ENCODE measurements at places on chromosomes 3 and 15. TPM values are rescaled to one million over a fixed set of nuclear protein-coding genes. Genes with fewer than 3 reads are reported as not detected.
A peak's percentile ranks its signal among the peaks of the same experiment; 100 is the strongest.

DNA sequence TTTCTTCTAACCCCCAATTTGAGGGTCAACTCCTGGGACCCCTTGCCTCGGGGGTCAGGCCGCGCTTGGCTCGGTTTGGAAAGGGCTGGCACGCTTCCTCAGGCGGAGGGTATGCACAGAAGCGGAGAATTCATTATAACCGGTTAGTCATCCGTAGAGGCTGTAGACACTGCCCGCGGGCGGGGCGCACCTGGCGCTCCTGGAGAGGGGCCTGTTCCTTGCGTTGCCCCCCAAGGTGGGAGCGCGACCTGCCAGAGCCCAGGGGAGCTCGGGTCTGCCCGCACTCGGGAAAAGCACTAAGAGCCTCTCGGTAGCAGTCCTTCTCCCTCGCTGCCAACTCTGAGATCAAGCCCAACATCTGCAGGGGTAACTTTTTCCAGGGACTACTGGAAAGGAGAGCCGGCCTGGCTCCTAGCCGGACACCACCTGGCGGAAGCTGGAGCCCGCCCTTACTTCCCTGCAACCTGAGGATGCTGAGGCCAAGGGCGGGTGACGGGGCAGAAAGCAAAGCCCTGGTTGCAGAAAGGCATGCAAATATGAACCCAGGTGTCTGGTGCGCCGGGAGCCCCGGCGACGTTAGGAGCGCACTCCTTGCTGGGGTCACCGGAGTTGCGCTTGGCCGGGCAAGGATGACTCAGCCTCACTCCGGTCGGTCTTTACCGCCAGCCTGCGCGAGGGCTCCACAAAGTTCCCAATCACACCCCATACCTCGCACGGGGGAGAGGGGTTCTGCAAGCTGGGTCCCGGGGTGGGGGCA, 1.5 kb upstream of the CACNA2D3 start:
- no peak for DNase-seq

Gene SLC9C1
- total RNA-seq = 0.48 TPM

GRCh38 chr3:25904206-25904605, 114.3 kb downstream of the OXSM start:
- no peak for DNase-seq

DNA sequence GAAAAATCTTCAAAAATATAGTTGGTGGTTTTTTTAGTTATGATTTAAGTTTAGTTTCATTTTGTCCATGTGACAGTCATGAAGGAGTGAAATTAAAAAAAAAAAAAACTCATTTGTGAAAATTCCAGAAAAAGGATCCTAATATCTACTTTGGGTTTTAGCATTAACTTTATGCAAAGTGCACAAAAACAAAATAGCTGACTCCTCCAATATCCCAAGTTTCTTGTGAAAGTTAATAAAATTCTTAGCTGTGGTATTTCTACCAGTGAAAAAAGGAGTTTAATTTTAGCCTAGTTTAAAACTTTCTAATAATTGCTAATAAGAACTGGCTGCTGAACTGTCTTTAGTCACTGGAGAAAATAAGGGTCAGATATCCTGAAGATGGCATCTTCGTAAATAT, 40.8 kb upstream of the RASA2 start:
- DNase-seq = no peak

DNA sequence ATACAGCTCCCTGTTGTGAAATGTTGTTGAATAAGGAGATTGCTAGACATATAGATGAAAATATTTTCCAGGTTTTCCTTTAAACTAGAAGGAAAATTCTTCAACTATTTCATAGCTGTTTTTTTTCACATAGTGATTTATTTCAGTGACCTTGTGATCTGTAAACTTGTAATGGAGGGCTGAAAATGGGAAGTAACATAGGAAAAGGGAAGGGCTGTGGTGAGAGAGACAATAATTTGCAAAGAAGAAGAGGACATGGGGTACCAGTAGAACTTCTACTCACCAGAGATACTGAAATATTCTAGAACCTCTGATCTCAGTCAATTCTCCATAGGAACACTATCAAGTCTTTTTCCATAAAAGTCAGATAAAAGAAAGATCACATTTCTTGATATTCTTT, 60.4 kb downstream of the PLS1 start:
- DNase-seq = no peak

DNA sequence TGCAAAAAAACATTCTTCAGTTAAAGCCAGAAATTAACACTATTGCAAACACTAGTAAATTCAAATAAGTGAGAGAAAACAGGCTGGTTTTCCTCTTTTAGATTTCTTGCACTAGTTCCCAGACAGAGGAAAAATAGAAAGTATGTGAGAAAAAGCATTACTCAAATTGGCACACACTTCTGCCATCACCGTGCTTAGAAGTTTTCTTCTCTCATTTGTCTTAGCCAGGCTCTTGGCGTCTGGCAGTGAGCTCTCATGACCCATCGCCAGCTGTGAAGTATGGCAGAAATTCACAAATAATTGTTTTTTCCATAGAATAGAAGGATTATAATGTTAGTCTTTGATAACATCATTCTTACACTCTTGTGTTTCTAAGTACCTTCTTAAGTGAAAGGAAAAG, 515.9 kb downstream of the GBE1 start:
- DNase-seq = no peak

DNA sequence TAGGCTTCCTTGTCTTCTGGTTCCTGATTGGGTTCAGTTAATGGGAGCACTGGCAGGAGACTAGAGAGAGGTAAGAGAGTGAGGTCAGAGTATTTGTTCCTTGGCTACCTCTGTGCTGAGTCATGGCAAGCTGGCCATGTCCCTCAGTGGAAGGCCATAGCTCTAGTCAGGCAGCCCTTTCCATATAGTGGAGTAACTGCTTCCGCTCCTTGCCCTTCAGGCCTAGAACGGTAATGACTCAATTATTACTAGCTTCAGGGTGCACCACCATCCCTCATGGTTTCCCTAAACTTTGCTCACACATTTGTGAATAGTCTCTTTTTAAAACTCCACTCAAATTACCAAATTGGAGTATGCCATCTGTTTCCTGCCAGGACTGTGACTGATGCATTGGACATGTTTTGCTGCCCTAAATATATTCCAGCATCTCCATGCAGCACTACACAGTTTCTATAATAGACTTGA, 10.5 kb upstream of the ANO10 start:
- DNase-seq = no peak

Gene COL6A5
- 0.14 TPM for total RNA-seq

Gene CCNB2
- total RNA-seq = 24.6 TPM

Gene SLC51A
- 3.7 TPM for total RNA-seq

DNA sequence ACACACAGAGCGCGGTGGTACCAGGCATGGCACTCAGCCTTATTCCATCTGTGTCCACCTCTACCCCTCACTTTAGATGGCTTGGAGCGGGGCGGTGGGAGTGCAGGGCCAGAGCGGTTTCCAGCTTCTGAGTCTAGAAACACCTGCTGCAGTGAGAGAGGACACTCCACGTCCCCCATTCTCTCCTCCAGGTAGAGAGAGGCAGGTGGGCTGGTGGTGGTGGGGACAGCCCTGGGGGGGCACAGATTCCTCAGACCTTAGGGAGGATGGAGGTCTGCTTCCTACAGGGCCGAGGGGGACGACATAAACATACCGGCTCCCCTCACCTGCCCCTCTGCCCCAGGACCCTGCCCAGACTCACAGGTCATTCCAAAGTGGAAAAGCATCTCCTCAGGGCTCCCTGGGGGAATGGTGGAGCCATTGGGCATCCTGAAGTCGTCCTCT, 40.4 kb downstream of the MUC20 start:
- DNase-seq = no peak

DNA sequence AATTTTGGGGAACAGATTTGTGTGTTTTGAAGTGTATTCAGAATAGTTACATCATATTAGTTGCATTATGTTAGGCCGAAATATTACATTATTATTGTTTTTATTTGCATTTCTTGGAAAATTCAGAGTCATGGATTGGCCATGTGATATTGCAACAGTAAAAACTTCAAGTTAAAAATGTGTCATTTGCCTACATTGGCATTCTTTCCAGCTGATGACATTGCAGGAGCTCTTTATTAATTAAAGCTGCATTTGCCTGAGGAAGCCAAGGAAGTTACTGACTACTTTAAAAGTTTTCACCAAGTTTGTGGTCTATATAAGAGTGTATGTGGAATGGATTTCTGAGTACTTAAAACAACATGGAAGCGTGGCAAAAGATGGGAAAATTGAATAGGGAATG, 726.4 kb upstream of the SGO1 start:
- no peak for DNase-seq

GRCh38 chr15:20356444-20356910, 185.1 kb downstream of the GOLGA6L6 start:
- peak; percentile 85 for DNase-seq

GRCh38 chr3:17742880-17743657, 638 bp upstream of the TBC1D5 start:
- no peak for DNase-seq

DNA sequence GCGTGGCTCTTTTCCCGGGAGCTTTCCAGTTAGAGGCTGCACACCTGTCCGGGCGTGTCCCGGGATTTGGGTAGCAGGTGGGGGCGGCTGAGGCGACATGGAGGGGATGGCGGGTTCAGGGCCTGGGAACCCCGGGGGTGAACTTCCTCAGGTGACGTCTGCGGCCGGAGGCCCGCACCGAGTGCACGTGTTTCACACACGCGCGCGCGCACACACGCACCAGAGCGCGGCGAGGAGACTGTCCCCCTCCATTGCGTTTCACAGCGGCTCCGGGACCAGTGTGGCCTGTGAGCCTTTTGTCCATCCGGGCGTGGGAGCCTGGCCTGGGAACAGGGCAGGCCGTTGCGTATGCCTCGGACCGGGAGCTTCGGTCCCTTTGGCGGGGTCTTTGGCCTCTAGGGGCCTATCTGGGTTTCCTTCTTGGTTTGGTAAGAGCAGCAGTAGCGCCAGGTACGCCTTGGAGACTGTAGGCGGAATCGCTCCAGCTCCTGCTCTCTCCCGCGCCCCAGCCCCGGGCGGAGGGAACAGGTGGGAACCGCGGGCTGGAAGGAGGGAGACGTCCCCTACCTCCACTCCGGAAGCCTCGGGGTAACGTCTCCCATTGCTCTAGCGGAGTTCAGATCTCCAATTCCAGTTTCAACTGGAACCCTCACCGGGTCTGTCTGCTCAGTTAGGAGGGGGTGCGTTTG, 220.0 kb downstream of the MEIS2 start:
- DNase-seq = no peak

Gene SLCO2A1
- total RNA-seq = 3.4 TPM

DNA sequence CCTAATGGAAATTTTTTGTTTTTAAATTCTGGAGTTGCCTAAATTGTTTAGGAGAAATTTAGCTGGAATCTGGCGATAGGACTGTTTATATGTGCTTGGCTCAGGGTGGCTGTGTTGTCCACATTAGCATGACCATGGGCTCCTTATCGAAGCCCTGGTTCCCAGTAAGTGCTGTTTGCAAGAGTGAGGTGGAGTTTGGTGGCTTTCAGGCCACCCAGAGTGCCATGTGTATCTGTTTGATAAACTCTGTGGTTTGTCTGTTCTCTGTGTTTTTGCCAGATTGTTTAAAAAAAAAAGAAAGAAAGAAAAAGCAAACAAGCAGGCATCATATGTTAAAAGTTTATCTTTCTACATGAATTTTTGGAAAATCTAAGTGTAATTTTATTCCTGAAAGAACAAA, 51.5 kb downstream of the PLCL2 start:
- no peak for DNase-seq

- no peak for DNase-seq
Observed at GRCh38 chr3:94303266-94303665, 240.4 kb downstream of the NSUN3 start.

Gene MEX3B
- total RNA-seq = 46.1 TPM

- no peak for DNase-seq
Observed at GRCh38 chr3:193982258-193982659, 153.7 kb upstream of the HES1 start.

DNA sequence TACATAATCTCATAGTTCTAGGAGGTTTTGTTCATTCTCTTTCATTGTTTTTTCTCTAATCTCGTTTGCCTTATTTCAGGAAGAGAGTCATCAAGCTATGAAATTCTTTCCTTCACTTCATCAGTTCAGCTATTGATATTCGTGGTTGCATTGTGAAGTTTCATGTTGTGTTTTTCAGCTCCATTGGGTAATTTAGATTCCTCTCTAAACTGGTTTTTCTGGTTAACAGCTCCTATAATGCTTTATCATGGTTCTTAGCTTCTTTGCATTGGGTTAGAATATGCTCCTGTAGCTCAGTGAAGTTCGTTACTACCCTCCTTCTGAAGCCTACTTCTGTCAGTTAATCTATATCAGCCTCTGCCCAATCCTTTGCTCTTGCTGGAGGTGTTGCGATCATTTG, 69.4 kb upstream of the CD96 start:
- DNase-seq = no peak

Gene DLL4
- total RNA-seq = 5.9 TPM

Gene WDR49
- total RNA-seq = 0.48 TPM

GRCh38 chr3:151275091-151275490, 3.3 kb downstream of the P2RY14 start:
- DNase-seq = no peak

Gene MYLK
- total RNA-seq = 16.8 TPM

DNA sequence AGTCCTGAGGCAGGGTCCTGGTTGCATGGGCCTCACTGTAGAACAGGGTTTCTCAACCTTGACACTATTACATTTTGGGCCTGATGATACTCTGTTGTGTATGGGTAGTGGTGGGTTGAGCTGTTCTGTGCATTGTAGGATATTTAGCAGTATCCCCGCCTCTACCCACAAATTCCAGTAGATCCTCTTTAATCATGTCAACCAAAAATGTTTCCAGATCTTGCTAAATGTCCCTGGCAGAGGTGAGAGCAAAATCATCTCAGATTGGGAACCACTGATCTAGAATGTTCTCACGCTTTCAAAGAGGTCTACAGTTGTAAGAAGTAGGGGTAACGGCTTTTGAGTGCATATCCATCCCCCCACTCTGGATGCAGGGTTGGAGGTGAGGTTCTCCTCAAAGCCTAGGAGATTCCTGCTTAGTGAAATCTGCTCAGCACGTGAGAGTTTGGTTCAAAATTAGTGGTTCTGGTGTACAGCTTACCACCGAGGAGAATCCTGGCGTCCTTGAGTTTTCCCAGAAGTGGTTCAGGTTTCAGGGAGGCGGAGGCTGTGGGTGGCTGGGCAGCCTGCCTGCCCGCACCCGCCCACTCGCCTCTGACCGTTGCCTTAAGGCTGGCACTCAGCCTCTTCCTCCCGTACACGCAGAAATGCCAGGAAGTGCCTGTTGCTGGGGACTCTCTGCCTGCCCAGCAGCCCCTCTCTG, 5.3 kb downstream of the ACVR2B start:
- no peak for DNase-seq

Gene PAK2
- 58.6 TPM for total RNA-seq

DNA sequence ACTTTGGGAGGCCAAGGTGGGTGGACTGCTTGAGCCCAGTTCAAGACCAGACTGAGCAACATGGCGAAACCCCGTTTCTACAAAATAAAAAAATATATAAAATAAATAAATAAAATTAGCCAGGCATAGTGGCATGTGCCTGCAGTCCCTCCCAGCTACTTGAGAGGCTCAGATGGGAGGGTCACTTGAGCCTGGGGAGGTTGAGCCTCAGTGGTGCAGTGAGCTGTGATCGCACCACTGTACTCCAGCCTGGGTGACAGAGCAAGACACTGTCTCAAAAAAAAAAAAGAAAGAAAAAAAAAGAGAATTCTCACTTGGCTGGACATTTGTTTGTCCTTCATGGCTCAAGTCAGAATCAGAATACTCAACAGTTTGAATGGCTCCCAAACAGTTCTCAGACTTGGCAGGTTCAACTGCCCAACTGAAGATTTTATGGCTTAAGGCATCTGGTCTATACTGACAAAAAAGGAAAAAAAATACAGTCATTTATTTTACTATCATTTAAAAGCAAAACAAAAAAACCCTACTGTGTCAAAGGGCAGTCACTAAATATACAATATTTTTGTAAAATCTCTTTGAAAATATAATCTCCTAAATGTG, 106.6 kb downstream of the FBXL22 start:
- no peak for DNase-seq

- DNase-seq = no peak
Observed at GRCh38 chr15:92624401-92624991, 31.1 kb downstream of the FAM174B start.

All from type B pancreatic cell (in vitro differentiated cells).